SK-N-MC (cell line): ENCODE measurements at places on chromosomes 7 and 10.

GRCh38 chr7:68449816-68450215, 1148.5 kb upstream of the AUTS2 start:
- no peak for DNase-seq

- DNase-seq = no peak
These were observed 107.5 kb downstream of the PARP12 start for GRCh38 chr7:139955109-139955820.

DNA sequence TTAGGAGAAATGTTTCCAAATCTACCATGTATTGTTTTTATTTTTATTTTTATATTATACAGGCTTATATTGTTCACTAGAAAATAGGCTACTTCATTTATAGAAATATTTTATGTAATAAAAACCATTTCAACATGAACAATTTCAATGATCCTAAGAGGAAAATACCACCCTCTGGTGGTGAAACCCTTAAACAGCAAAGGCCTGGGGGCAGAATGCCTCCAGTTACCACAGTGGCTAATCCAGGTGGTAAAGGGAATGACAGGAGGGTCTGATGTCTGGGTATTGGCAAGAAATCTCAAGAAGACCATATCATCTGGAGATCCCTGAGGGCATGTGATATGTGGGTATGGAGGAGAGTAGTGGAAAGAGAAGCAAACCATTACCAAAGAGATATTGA, 19.3 kb downstream of the MACC1 start:
- no peak for DNase-seq

DNA sequence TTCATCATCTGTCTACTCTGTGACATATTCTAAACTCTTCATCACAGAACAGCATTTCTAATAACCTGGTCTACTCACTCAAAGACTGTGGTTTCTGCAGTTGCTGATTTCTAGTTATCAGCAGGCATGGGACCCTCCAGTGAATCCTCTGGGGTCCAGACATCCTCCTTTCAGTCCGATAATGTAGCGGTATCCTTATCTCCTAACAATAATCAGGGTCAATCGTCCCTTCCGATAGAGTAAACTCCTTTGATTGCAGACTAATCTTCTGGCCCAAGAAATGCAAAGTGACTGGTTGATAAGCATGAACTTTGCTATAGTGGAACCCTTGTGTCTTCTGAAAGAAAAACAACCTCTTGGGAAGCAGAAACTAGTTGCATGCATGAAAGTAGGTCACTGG, 1209.8 kb upstream of the CELF2 start:
- DNase-seq = no peak

DNA sequence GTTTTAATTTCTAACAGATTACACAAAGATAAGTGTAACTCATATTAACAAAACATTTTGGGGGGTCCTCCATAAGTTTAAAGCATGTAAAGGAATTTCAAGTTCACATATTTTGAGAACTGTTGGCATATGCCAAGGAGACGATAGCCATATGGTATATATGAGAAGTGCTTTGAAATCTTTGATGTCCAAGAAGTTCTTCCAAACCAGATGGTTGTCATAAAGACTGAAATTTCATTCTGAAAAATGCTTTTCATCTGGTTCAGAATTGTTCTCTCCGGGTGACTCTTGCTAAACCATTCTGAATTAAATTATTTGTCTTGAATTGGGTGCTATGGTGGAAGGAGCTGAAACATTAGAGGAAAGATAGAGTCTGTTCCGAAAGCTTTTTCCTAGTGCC, 513.0 kb upstream of the AKR1E2 start:
- no peak for DNase-seq

GRCh38 chr7:22587322-22587721, 87.3 kb upstream of the STEAP1B start:
- no peak for DNase-seq

- DNase-seq = no peak
These were observed 228.5 kb upstream of the CACNA2D1 start for GRCh38 chr7:82672078-82672477.

GRCh38 chr7:79610748-79611304, 157.4 kb upstream of the MAGI2 start:
- DNase-seq = no peak

DNA sequence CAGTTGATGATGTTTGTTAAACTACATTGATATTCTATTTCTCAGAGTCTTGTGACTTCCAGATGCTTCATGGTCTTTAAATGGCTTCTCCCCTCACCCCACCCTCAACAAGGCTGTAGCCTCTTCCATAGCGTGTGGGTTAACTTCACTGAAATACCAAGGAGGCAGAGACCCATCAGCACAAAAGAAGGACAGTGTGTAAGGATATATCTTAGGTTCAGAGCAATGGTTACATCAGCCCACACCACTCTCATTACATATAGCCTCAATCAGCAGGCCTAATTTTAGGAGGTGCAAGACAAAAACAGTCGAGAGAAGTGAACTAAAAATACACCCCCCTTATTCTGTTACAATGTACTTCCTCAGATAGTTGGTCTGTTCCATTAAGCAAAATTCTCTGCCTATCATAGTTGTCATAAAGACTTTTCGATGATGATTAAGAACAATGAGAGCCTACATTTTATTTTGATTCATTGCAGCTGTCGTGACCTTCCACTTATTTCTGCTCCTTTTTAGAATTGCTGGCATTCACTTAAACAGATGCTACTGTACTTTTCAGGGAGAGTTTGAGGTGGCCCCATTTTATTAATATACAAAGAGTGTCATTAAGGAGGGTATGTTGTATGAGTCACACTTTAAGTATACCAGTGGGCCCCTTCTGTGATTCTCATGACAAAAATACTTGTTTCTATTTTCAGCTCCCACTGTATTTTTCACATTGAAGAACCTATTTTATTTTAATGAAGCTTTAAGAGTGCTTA, 52.1 kb downstream of the WIPF3 start:
- DNase-seq = no peak

DNA sequence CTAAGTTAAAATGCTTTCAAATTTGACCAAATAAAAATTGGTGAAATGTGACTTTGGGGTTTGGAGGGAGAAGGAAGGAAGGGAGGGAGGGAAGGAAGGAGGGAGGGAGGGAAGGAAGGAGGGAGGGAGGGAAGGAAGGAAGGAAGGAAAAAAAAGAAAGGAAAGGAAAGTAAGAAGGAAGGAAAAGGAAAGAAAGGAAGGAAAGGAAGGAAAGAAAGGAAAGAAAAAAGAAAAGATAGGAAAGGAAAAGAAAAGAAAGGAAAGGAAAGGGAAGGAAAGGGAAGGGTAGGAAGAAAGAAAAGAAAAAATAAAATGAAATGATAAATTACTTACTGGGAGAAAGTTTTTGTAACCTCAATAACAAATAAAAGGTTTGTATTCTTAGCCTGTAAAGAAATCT, 24.1 kb upstream of the GGCT start:
- DNase-seq = no peak
